Activated naive CD4-positive, alpha-beta T cell treated with anti-CD3 and anti-CD28 coated beads, Interleukin-2, amount 50 U/mL, for 16 hours (primary cell): ENCODE measurements at places on chromosomes 2 and 18.
A peak's percentile ranks its signal among the peaks of the same experiment; 100 is the strongest.

DNA sequence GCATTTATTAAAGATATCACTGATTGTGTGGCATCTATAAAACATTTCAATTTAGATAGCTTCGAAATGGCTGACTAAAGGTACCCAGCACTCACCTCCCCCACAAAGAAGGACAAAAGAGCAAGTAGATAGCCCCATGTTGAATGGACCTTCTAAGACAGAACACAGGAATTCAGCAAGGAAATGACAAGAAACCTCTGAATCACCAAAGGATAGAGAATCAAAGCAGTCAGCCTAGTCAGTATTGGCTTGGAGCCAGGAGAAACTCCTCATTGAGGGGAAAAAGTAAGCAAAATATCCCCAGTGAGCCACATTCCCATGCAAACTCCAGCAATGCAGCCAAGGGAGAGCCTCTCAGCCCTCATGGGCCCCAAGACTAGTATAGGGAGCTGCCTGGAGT lies 113.7 kb downstream of the BARD1 start:
- no peak for DNase-seq

GRCh38 chr2:140177086-140177485 lies 1396.9 kb upstream of the NXPH2 start:
- no peak for DNase-seq

DNA sequence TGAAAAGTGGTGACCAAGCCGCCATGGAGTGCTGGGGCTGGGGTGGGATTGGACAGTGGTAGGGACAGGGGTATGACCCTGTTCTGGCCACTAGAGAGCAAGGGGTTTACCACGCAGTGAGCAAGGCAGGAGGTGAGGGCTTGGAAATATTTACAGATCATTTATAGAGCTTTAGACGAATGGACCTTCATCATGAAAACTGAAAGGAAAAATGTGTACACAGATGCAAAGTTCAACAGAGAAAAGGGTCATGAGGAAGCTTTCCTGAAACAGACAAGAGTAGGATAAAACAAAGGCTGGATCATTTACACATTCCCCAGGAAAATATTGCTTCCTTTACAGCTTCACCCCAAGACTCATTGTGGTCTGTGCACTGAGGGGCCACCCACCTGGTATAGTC lies 130.5 kb upstream of the SMAD2 start:
- DNase-seq: no peak

GRCh38 chr2:65294701-65295100 lies 67.1 kb downstream of the ACTR2 start:
- no peak for DNase-seq

DNA sequence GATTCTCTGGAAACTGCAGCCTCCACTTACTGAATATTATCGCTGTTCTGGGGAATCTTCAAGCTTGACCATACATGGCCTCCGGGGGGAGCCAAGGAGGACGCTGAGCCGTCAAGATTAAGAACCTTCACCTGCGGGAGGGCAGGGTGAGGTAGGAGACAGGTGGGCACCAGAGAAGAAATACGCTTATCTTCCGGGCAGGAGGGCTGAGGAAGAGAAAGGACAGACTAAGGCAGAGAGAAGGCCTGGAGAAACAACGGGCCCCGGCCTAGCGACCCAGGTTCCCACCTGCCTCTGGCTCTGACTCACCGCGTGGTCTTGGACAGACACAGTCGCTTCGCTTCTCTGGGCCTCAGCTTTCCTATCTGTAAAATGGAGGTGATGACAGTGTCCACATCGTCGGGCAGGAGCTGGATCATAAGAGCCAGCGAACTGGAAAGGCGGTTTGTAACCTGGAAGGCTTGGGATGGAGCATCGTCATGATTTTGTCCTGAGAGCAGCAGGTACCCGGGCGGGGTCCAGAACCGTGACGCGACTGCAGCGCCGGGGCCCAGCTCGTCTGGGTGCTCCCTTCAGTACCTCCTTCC lies 659 bp downstream of the ZNF142 start:
- peak; percentile 45 for DNase-seq

- no peak for DNase-seq
Observed at GRCh38 chr2:219460424-219460926, 25.8 kb downstream of the SPEG start.

DNA sequence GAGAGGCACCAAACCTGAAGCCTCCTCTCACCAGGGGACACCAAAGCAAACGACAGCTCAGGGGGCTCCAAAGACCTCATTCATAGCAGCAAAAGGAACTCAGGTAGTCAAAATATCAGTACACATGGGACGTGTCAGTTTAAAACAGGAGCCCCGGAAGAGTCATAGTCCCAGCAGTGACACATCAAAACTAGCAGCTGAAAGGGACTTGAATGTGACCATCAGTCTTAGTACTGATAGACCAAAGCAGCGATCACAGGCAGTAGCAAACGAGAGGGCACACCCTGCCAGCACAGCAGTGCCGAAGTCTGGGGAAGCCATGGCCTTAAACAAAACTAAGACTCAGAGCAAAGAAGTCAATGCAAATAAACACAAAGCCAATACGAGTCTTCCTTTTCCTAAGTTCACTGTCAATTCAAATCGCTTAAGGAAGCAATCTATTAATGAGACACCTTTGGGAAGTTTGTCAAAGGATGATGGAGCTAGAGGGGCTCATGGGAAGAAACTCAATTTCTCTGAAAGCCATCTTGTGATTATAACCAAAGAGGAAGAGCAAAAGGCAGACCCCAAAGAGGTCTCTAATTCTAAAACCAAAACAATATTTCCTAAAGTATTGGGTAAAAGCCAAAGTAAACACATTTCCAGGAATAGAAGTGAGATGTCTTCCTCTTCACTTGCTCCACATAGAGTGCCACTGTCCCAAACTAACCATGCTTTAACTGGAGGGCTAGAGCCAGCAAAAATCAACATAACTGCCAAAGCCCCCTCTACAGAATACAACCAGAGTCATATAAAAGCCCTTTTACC lies 1.2 kb downstream of the GALNT5 start:
- DNase-seq: no peak

- no peak for DNase-seq
Observed at GRCh38 chr2:98772536-98772935, 41.6 kb upstream of the MGAT4A start.
